ENCODE measurements at places on chromosomes 5 and 9.

- peak; percentile 33 for DNase-seq
Measured at GRCh38 chr9:120438836-120439546, 141.0 kb downstream of the CDK5RAP2 start.

- DNase-seq: no peak
Measured at GRCh38 chr5:98144710-98145109, 628.8 kb upstream of the RGMB start.

GRCh38 chr5:80920333-80920732 lies 39.8 kb upstream of the RASGRF2 start:
- no peak for DNase-seq

DNA sequence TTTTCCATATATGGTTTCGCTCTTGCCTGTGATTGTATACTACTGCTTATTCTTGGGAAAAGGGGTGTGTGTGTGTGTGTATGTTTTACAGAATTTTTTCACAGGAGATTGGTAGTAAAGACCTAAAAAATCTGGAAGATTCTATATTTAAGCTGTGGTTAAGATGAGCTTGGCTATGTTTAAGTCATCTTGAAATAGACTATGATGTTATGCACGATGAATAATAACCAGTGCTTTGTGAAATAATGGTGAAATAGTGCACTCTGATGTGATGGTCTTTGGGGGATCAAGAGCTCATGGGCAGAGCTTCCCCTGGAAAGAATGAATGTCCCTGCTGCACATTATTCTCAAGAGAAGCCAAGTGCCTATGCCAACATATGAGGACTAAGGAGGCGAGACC lies 301.0 kb downstream of the ACTL7B start:
- DNase-seq: no peak

- no peak for DNase-seq
Measured at GRCh38 chr5:32135086-32135485, 39.0 kb downstream of the GOLPH3 start.

DNA sequence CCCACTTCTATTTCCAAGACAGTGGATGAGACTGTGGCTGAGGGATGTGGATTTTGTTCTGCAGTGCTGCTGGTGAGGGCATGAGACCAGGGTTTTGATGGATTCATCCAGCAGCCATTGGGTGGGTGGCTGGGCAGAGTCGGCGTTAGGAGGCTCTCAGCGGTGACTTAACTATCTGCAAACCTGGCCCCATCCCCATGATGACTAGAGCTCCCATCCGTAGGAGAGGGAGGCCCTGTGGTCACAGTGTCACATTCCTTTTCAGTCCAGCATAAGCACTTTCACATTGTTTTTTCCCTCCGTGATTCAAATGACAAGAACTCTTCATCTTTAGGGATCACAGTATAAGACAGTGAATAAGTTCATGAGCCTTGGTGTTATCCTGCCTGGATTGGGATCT lies 60.4 kb upstream of the SPRY4 start:
- DNase-seq: peak; percentile 90

- DNase-seq: no peak
Measured at GRCh38 chr5:178330791-178331404, 98.3 kb upstream of the PHYKPL start.

GRCh38 chr5:76736679-76737556 lies 21.0 kb downstream of the F2R start:
- DNase-seq: no peak

GRCh38 chr9:103068753-103069152 lies 73.6 kb downstream of the CYLC2 start:
- no peak for DNase-seq

GRCh38 chr5:96327722-96328121 lies 105.3 kb downstream of the PCSK1 start:
- peak; percentile 34 for DNase-seq

- peak; percentile 83 for DNase-seq
Measured at GRCh38 chr5:170132269-170132975, 26.7 kb downstream of the FOXI1 start.

DNA sequence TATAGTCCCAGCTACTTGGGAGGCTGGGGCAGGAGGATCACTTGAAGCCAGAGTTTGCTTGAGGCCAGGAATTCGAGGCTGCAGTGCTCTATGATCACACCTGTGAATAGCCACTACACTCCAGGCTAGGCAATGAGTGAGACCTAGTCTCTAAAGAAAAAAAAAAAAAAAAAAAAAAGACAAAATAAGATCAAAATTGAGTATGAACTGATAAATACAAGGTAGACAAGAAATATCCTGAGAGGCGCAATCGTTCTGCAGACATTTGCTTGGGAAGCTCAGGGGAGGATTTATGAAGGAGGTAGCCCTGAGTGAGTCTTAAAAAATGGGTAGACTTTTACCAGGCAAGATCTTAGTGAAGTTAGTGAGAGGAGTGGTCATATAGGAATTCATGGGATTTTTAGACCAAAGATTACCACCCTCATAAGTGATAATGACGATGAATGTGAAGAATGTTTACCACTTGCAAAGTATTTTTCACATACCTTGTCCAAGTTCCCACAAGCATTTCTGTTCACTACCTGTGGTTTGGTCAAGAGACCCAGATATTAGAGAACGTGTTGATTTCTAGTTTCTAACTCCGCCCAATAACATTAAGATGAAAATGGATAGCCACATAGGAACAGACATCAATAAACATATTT lies 4.4 kb downstream of the PDCD1LG2 start:
- DNase-seq: no peak

DNA sequence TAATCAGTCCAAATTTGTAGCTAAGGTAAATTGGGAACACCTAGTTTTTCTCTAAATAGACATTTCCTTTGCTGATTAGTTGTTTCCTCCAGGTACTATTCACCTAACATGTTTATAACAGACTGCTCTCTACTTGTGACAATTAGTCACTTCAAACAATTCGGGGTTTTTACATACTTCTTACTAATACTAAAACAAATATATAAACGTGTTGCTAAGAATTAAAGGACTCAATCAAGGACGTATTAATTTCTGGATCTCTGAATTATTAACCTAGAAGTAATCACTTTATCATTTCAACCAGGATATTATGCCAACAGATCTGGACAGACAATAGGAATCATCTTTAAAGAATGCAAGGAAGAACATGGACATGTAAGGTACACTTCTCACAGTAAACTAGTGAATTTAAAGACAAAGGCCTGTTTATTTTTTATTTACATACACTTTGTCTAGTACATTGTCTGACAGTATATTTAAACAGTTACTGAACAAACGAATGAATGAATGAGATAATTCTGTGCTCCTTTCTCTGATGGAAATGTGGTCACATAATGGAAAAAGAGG lies 22.3 kb downstream of the PJA2 start:
- peak; percentile 6 for DNase-seq

- DNase-seq: no peak
Measured at GRCh38 chr5:112878760-112879159, 17.7 kb downstream of the SRP19 start.

- no peak for DNase-seq
Measured at GRCh38 chr5:145160679-145161078, 674.5 kb downstream of the PRELID2 start.

DNA sequence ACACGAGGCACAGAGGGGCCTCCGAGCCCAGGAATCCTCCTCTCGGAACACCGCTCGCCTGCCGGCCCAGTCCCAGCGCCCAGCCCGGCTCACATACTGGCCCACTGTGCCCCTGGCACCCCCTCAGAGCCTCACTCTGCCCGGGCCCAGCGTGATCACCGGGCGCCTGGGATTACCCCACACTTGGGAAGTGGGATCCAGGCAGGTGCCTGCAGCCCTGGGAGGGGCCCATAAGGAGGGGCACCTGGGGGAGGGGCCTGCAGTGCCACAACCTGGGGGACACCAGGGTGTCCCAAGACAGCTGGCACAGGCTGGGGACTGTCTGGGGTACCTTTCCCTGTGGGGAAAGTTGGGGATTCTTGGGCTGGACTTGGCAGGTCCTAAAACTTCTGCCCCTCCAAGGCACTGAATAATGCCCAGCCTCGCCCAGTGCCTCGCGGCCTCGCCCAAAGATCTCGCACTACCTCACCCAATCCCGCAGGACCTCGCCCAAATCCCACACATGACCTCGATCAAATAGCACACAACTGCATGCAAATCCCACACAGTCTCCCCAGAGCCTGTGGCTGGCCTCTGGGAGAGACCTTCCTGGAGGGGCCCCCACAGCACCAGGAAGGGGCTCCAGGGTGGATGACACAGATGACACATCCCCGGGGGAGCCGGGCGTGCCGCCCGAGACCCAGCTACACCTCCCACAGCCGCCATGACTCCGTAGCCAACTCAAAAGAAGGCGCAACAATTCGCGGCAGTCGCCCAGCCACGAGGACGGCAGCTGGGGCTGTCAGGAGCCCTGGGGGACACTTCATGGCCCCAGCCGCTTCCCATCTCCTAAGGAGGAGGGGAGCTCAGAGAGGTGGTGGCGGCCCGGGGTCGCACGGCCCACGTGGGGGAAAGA lies 13.7 kb downstream of the NOTCH1 start:
- DNase-seq: no peak

GRCh38 chr9:130854092-130854491 lies 19.0 kb downstream of the ABL1 start:
- no peak for DNase-seq

DNA sequence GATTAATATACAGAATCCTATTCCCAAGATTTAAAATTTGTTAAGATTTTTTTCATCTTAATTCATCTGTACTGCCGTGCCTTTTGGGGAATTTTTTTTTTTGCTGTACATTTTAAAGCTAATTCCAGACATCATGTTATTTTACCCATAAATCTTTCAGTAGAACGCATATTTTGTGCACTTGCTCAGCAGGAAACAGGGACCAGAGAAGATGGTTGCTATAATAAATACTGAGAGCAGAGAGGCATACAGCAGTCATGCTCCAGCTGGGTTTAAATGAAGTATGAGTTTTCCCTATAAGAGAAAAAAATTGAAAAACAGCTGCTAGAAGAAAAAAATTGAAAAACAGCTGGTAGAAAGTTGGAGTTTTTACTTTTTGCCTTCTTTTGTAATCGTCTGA lies 196.9 kb upstream of the PUM3 start:
- DNase-seq: no peak

GRCh38 chr5:171418982-171419687 lies at the start of gene FGF18:
FGF18 (plus strand) TSS chr5:171419647; CDS start chr5:171420200, 553 bp downstream.
- peak; percentile 68 for DNase-seq

GRCh38 chr5:146589028-146589345 lies 73.0 kb upstream of the GPR151 start:
- DNase-seq: no peak

GRCh38 chr9:78493166-78493742 lies 196.3 kb downstream of the PSAT1 start:
- no peak for DNase-seq

DNA sequence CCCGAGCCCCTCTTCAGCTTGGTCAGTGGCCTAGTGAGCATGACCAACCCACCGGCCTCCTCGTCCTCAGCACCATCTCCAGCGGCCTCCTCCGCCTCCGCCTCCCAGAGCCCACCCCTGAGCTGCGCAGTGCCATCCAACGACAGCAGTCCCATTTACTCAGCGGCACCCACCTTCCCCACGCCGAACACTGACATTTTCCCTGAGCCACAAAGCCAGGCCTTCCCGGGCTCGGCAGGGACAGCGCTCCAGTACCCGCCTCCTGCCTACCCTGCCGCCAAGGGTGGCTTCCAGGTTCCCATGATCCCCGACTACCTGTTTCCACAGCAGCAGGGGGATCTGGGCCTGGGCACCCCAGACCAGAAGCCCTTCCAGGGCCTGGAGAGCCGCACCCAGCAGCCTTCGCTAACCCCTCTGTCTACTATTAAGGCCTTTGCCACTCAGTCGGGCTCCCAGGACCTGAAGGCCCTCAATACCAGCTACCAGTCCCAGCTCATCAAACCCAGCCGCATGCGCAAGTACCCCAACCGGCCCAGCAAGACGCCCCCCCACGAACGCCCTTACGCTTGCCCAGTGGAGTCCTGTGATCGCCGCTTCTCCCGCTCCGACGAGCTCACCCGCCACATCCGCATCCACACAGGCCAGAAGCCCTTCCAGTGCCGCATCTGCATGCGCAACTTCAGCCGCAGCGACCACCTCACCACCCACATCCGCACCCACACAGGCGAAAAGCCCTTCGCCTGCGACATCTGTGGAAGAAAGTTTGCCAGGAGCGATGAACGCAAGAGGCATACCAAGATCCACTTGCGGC lies 1.8 kb downstream of the EGR1 start:
- peak; percentile 34 for DNase-seq

DNA sequence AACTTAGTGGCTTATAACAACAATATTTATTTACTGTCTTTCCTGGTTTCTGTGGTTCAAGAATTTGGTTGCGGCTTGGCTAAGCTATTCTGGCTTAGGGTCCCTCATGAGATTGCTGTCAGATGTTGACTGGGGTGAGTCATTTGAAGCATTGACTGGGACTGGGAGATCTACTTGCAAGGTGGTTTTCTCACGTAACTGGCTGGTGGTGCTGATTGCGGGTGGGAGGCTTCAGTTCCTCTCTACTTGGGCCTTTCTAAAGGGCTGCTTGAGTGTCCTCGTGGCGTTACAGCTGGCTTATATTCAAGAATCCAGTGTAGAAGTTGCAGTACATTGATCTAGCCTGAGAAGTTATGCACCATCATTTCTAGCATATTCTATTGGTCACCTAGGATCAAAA lies 218.5 kb upstream of the ELAVL2 start:
- no peak for DNase-seq

DNA sequence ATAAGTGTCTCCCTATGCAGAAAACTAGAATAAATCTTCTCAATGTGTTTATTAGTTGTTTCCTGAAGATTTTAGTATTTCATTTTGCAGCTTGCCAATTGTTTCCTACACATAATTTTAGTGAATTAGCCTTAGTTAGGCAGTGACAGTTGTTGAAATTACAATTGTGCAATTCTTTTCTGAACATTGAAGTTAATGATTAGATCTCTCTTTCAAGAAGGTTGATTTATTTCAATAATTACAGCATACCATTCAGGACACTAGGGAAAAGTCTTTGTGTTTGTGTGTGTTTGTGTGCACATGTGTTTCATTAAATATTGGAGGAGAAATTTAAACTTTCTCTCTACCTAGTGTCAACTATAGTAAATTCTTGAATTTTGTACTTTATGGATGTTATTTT lies 199.6 kb upstream of the MPDZ start:
- DNase-seq: no peak

DNA sequence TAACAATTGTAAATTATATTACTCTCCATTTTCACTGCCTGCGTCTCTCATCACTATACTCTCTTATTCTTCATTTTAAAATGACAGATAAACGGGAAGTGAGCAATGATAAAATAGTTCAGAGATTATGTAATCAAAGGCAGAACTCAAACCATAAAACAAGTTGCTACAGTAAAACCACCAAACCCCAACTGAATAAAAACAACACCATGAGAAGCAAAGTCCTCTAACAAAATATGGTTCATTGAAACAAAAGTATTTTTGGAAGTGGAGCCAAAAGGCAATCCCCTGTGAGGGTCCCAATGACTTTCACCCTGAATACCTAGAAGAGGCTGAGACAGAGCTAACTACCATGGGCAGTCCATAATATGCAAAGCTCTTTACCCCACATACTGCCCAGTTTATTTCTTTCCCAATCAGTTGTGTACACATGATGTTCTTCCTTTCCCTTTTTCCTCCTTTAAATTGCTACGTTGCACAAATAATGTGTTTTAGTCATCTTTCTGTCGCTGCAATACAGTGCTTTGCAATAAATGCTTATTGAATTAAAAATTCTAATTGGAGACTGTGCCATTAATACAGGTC lies 64.0 kb upstream of the PTGER4 start:
- no peak for DNase-seq

Measured in GM23248 (cell line).